ENCODE measurements at places on chromosomes 13 and 19.

- DNase-seq: no peak
These were observed 59.4 kb downstream of the ZNF708 start for GRCh38 chr19:21269813-21270212.

DNA sequence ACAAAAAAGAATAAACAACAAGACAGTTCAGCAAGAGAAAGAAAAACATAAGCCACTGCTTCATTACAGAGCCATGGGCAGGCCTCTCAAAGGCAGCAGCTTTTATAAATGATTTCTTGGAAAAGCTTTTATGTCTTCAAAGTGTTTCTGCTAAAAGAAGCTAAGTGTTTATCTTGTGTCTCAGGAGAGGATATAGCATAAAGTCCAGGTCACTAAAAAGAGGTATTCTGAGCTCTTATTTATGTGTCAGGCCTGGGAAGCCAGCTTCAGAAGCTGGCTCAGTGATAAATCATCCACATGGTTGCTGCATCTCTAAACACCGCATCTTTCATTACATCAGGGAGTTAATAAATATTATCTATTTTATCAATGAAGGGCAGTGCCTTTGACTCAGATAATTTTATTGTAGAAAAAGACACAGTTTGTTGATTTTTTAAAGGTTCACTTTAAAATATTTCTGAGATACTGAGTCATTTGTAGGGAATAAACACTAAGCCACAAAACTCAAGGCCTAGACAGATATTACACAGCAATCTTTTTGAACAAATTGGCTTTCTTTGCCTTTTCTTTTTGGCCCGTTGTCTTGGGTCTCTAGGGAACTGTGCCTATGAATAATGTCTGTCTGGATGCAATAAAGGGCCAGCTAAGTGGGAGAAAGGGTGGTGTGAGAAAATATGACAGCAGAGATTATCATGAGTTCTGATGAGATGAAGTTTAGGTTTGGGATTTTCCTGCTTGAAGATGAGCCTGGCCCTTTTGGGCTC lies 1086.6 kb downstream of the UQCRFS1 start:
- DNase-seq: no peak

DNA sequence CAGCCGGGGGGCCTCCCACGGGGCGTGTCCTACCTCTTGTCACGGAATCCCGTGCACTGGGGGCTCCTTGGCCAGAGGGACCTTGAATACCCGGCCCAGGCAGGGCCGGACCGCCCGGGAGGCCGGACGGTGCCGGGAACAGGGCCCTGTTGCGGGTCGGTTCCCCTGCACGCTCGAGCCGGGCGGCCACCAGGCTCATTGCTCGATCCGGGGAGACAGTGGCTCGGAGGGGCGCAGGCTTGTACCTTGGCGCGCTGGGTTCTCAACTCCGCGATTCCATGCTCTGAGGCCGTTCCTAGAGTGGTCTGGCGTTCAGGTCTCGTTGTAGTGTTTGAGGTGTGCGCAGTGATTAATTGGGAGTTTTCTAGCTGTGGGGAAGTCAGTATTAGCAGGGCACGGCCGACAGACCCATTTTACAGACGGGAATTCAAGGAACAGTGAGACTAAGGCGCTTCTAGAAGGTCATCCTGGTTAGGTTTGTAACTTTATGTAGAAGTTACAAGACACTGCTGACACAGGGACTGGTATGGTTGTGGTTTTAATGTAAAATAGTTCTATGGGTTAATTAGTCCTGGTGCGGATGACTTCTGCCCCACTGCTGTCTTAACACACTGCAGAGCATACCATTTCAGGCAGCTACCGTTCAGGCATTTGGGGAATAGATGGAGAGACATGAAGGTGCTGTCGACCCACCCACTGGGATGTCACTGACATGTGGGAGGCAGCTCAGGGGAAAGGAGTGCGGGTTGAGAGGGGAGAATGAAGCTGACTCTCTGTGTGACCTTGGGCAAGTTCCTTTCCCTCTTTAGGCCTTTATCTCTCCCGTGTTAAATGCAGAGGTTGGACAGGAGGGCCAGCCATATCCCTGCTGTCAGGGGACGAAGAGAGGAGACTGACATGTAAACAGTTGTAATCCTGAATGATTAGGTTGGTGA lies 592 bp downstream of the CLPTM1 start:
- DNase-seq: no peak

- no peak for DNase-seq
These were observed 185.8 kb downstream of the MZT1 start for GRCh38 chr13:72541674-72542073.

GRCh38 chr13:97339019-97339987 lies 94.7 kb upstream of the RAP2A start:
- DNase-seq: no peak

DNA sequence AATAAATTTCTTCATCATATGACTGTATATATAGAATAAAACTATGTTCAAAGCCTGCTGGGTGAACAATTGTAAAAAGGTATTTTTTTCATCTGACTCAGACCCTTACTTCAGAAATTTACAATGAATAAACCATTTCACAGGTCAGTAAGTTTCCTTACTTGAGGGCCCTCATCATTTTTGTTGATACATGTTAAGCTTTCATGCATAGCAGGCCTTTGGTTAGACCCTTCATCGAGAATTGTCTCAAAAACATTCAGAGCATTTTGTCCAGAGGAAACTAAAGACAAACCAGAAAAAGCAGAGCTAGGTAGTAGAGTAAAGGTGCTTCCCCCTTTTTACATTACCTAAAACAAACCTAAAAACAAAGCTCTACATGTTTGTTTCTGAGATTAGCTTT lies 46.2 kb downstream of the FNDC3A start:
- no peak for DNase-seq

DNA sequence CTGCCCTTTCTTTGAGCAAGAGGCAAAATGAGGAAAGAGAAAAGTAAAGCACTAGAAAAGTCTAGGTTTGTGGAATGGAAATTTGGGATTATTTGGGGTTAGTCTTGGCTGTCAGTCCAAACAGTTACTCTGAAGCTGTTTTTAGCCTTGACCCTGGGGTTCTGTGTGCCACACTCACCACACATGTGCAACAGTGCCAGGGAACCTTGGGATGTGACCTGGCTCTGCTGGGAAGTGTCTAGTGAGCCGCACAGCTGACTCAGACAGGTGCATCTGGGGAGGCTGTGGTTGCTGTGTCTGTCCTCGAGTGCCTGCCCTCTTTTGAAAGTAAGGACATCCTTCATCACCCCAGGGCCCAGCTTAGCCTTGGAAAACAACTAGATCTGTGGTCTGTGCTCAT lies 15.8 kb downstream of the MICOS13 start:
- DNase-seq: no peak

GRCh38 chr13:32629313-32629712 lies 43.1 kb downstream of the PDS5B start:
- DNase-seq: no peak

- no peak for DNase-seq
These were observed 233.0 kb downstream of the COL4A1 start for GRCh38 chr13:110073982-110074381.

All from activated CD8-positive, alpha-beta memory T cell treated with anti-CD3 and anti-CD28 coated beads, Interleukin-2, amount 50 U/mL, for 4 hours (primary cell).